Sigmoid colon (tissue), 7 donors: ENCODE measurements at places on chromosomes 2 and 18. TPM values are rescaled to one million over a fixed set of nuclear protein-coding genes. Genes with fewer than 3 reads are reported as not detected.
A peak's percentile ranks its signal among the peaks of the same experiment; 100 is the strongest.

DNA sequence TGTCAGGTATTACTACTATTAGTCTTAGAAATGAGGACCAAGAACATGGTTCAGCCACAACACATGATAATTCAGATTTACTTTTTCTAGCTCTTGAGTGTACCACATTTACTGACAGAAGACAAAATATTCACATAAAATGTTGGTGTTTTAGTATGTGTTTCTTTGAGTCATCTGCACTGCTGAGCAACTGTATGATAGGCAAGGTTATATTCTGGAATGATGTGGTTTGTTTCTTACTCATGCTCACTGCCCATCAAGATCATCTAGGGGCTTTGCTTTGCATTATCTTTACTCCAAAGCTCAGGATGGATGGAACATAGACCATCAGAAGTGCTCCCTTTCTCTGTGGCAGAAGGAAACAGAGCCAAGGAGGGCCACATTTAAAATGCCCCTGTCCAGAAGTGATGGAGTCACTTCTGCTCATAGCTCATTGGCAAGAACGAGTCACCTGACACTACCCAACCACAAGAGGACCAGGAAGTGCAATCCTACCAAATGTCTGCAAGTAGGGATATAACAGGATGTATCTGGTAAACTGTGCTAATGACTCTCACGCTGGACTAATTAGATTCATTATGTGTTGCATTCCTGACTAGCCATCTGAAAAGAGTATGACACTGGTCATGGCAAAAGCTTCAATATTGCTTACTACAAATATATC lies 81.5 kb downstream of the DIS3L2 start:
- no peak for DNase-seq

- no peak for DNase-seq
Measured at GRCh38 chr2:216575465-216575864, 57.8 kb upstream of the IGFBP2 start.

GRCh38 chr2:97998431-97999005 lies 2.8 kb upstream of the TMEM131 start:
- no peak for DNase-seq

- DNase-seq: peak; percentile 29
Measured at GRCh38 chr2:237695201-237695780, 67.9 kb downstream of the LRRFIP1 start.

DNA sequence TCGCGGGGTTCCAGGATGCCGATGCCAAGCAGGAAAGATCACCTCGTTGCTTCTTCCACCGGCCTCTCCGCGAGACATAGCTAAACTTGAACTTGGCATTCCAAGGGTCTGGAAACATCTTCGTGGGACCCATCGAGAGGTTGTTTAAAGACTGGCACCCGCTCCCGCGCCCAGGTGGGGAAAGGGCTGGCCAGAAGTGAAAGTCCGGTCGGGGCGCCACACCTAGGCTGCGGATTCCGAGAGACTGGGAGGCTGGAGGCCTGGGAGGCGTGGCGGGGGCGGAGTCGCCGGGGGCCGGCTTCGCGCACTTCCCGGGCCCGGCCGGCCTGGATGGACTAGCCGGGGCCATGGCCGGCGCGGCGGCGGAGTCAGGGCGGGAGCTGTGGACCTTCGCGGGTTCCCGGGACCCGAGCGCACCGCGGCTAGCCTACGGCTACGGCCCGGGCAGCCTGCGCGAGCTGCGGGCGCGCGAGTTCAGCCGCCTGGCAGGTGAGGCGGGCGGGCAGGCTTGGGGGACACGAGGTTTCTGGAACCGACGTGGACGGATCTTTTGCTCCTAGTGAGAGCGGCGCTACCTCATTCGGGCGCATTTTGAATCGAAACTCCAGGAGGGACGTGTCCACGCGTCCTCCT lies at the start of gene MOCOS:
TSS of gene MOCOS (plus strand) at position 305 of the 633 bp plus-strand sequence. CDS start at position 348, 43 bp downstream.
- peak; percentile 86 for DNase-seq

BIRC6 gene
- total RNA-seq: 122 TPM

ANKRD30B gene
- total RNA-seq: not detected

DNA sequence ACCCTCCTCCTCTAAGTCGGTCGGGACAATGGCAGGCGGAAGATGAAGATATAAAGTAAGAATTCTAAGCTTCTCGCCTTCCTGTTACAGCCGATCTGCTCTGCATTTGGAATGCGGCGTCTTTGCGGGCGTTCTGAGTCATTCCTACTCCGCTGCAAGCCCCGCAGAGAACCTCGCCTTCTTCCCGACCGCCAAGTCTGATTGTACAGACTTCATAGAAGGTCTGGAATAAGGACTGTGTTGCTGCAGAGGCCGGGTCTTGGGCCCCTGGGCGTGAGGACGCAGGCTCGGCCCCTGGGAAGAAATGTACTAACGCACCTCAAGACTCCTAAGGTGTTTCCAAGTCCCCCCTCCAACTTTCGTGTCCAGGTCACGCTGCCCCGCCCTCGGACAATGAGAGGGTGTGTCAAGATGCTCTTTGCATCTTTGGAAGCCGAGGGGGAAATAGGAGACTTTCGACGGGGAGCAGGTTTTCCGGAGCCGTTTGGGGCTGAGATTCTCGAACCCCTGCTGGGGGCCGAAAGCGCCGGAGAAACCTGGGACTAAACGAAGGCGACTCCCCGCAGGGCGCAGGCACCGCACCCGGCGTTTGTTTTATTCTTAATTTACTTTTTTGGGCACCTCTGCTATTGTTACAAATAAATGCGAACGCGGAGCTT lies 12.7 kb upstream of the PAX3 start:
- no peak for DNase-seq

EPB41L3 gene
- total RNA-seq: 106 TPM

- DNase-seq: no peak
Measured at GRCh38 chr2:208266553-208266893, 468 bp downstream of the PIKFYVE start.

DNA sequence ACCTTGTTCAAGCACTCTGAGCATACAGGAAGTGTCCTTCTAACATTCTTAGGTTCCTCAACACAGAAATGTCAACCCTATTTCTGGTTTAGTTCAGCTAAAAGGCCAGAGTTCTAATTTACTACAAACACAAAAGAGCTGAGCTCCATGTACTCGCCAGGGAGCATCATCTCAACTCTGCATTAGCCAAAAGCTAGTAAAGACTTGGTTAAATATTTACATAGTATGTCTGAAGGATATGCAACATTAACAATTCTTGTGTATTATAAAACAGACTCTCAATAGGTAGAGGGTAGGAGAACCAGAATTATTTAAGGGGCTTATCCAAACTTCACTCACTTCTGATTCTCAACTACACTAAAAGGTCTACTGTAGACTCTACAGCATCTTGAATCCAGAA lies 154.6 kb downstream of the THADA start:
- DNase-seq: no peak
